Chondrocyte (in vitro differentiated cells): ENCODE measurements at places on chromosomes 12 and 14. TPM values are rescaled to one million over a fixed set of nuclear protein-coding genes. Genes with fewer than 3 reads are reported as not detected.
A peak's percentile ranks its signal among the peaks of the same experiment; 100 is the strongest.

- no peak overlapping the region for H3K4me3 ChIP-seq
- no peak overlapping the region for H3K27ac ChIP-seq
- no peaks in the 10 kb centered on the region for H3K36me3 ChIP-seq
- peaks cover 8% of the 10 kb centered on the region for H3K27me3 ChIP-seq
- H3K4me1 ChIP-seq: no peaks in the 10 kb centered on the region
Measured at GRCh38 chr14:62988967-62989366, 56.3 kb downstream of the KCNH5 start.

GRCh38 chr14:74763803-74764531 is 851 bp downstream of the YLPM1 start:
- peak overlapping the region; percentile 94 for H3K27ac ChIP-seq
- no peaks in the 10 kb centered on the region for H3K36me3 ChIP-seq
- no peak for DNase-seq
- no peaks in the 10 kb centered on the region for H3K27me3 ChIP-seq
- peaks cover 58% of the 10 kb centered on the region for H3K4me1 ChIP-seq

GRCh38 chr12:47413806-47414205 is 292.0 kb downstream of the RPAP3 start:
- no peaks in the 10 kb centered on the region for H3K36me3 ChIP-seq
- H3K27ac ChIP-seq: peak overlapping the region; percentile 50
- peaks cover 7% of the 10 kb centered on the region for H3K4me1 ChIP-seq
- H3K4me3 ChIP-seq: no peak overlapping the region

DNA sequence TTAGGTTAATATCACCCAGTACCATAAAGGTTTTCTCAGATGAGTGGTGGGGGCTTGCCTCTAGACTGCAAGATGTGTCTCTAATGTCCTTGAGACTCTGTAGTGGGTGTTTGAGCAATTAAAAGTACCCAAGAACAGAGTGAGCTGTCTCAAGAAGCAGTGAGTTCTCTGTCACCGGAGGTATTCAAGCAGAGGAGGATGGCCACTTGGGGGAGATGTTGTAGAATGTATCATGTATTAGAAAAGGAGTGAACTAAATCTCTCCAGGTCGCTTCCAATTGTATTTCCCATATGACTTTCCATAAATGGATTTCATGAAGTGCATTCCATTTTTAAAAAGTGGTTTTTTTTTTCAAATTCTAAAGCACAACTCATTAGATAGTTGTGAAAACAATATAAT is 35.0 kb downstream of the SLC17A8 start:
- H3K27me3 ChIP-seq: peaks cover 17% of the 10 kb centered on the region
- no peak overlapping the region for H3K27ac ChIP-seq
- no peaks in the 10 kb centered on the region for H3K36me3 ChIP-seq
- H3K4me3 ChIP-seq: no peak overlapping the region
- H3K4me1 ChIP-seq: no peaks in the 10 kb centered on the region

GRCh38 chr12:70365648-70366518 is at the start of gene KCNMB4:
TSS of gene KCNMB4 (plus strand) at chr12:70366290. CDS start at chr12:70366735, 445 bp downstream.
- peak; percentile 90 for DNase-seq
- H3K27me3 ChIP-seq: peaks cover 8% of the 10 kb centered on the region
- no peak within 1 kb of the TSS for H3K27ac ChIP-seq

Gene DLGAP5
- 3.6 to 9.4 TPM (median 8.8 TPM) in 3 replicates for total RNA-seq

DNA sequence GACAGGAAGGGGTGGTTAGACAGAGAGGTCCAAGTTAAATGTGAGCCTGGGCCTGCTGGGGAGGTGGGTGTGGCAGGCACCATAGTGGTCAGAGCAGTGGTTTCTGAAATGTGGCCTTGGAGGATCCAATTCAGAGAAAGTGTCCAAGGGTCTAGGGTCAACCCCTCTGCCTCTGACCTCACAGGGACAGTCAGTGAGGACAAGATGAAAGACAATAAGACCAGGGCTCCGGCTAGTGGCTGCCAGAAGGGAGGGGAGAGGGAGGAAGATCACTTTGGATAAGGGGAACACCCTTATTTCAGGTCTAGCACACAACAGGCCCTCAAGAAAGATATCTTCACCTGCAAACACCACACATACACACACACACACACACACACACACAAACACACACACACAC is 335.1 kb downstream of the MED13L start:
- H3K36me3 ChIP-seq: peaks cover 4% of the 10 kb centered on the region
- no peak overlapping the region for H3K4me3 ChIP-seq
- H3K27me3 ChIP-seq: no peaks in the 10 kb centered on the region

DNA sequence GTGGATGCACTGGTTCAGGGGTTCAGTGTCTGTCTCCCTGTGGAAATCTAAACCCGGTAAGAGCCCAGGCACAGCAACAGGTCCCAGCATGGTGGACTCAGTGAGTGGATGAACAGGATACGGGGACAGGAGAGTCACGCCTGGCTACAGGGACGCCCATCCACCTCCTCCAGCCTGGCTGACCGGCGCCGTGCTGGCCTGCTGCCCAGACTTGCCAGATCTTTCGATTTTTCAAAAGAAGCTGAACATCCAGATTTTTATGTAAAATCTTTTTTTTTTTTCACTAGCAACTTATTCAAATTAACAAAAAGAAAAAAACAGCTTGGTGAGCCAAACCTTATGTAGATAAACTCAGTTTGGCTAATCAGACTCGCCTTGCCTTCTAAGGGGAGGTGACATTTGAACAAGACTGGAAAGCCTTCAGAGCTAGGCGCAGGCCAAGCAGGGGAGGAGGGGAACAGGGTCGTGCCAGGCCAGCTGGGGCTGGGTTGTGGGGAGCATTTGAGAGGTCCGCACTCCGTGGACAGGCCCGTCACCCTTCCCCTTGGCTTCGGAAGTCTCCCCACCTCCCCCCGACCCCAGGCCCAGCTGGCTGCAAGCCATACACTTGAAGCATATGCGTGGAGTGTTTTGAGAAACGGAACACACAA is 87.8 kb upstream of the NCOR2 start:
- no peak for DNase-seq
- H3K4me3 ChIP-seq: peak overlapping the region; percentile 33
- H3K36me3 ChIP-seq: no peaks in the 10 kb centered on the region
- H3K27me3 ChIP-seq: no peaks in the 10 kb centered on the region
- H3K27ac ChIP-seq: peak overlapping the region; percentile 86
- peaks cover 50% of the 10 kb centered on the region for H3K4me1 ChIP-seq

Gene KRT71
- total RNA-seq: not detected in 3 replicates

Gene AMHR2
- total RNA-seq: not detected in 3 replicates

DNA sequence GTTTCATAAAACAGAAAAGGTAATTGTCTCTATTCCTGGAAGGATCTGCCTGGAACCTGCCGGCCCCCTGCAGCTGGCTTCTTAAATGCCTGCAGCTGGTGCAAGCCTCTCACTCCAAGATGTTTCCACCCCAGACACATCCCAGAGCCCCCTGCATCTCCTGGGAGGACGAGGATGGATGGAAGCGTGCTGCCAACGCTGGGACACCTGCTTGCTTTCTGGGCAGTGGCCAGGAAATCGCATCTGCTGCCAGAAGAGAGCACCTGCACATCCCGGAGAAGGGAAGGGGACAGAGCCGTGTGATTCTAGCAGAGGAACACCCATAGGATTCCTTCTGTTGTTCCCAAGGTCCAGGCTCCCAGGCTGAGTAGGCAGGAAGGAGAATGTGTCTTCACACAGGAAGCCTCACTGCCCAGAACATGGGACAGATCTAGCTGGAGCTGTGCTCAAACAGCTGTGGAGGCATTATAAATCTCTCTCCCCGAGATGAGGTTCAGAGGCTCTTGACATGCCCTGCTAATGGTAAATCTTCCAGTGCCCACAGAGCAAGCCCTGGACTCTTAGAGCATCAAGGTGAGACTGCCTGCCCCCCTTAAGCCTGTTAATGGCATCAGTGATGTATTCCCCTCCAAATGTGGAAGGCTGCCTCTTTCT is 138.8 kb upstream of the MAP1LC3B2 start:
- H3K36me3 ChIP-seq: no peaks in the 10 kb centered on the region
- H3K4me1 ChIP-seq: peaks cover 16% of the 10 kb centered on the region
- no peak for DNase-seq
- H3K4me3 ChIP-seq: no peak overlapping the region
- H3K27ac ChIP-seq: no peak overlapping the region

DNA sequence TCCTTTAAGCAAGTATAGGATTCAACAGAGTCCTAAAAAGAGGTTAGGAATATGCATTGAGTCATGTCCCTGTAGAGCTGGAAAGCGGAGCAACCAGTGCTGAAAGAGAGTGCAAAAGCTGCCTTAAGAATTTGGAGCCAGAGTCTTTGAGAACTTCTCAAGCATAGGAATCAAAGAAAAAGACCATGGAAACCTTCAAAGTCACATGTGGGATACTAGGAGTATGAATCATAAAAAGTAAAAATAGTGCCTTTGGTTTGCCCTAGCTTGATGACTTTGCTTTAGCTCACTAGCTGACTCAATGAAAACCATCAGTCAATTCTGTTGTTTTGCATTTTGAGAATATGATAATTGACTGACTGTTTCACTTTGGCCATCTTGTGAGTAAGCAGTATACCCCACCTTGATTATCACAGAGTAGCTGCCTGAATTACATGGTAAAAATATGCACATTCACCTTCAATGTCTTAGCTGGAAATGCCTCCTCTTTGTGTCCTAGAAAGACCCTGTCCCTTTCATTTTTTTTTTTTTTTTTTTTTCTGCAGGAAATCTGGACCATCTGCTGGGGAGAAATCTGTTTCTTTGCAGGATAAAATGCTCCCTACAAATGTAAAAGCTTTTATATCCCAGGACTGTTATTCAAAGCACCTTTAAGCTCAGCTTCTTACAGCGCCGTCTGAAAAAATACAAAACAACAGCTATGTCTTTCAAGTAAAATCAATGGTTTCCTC is 248.6 kb upstream of the KRR1 start:
- no peak overlapping the region for H3K4me3 ChIP-seq
- no peak for DNase-seq
- H3K36me3 ChIP-seq: no peaks in the 10 kb centered on the region
- H3K4me1 ChIP-seq: peaks cover 17% of the 10 kb centered on the region
- H3K27ac ChIP-seq: peak overlapping the region; percentile 60

GRCh38 chr14:48937541-48938195 is 648.5 kb downstream of the RPS29 start:
- no peaks in the 10 kb centered on the region for H3K36me3 ChIP-seq
- no peak overlapping the region for H3K27ac ChIP-seq
- H3K4me3 ChIP-seq: no peak overlapping the region

Gene AQP2
- total RNA-seq: not detected in 3 replicates

GRCh38 chr12:96186607-96187301 is 7.4 kb upstream of the ELK3 start:
- H3K36me3 ChIP-seq: peaks cover 2% of the 10 kb centered on the region
- DNase-seq: no peak
- no peaks in the 10 kb centered on the region for H3K27me3 ChIP-seq
- no peaks in the 10 kb centered on the region for H3K4me1 ChIP-seq
- H3K27ac ChIP-seq: no peak overlapping the region

Gene ALX1
- 1.4 to 3.3 TPM (median 3.2 TPM) in 3 replicates for total RNA-seq

DNA sequence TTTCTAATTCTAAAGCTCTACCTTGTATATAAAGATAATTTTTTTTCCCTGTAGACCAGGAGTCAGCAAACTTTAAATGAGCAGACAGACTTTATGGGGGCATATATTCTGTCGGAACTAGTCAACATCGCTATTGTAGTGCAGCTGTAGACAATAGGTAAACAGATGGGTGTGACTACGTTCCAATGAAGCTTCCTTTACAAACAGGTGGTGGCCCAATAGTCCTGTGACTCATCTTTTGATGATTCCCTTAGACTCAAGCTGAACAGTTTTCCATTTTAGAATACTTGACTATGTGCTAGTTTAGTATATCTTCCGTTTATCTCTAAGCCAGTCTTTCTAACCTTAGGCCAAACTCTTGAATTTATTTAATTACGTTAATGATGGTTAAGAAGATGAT is 16.3 kb downstream of the MUCL1 start:
- no peaks in the 10 kb centered on the region for H3K4me1 ChIP-seq
- H3K4me3 ChIP-seq: no peak overlapping the region
- no peak for DNase-seq
- H3K27ac ChIP-seq: no peak overlapping the region
- peaks cover 14% of the 10 kb centered on the region for H3K27me3 ChIP-seq
- H3K36me3 ChIP-seq: no peaks in the 10 kb centered on the region

DNA sequence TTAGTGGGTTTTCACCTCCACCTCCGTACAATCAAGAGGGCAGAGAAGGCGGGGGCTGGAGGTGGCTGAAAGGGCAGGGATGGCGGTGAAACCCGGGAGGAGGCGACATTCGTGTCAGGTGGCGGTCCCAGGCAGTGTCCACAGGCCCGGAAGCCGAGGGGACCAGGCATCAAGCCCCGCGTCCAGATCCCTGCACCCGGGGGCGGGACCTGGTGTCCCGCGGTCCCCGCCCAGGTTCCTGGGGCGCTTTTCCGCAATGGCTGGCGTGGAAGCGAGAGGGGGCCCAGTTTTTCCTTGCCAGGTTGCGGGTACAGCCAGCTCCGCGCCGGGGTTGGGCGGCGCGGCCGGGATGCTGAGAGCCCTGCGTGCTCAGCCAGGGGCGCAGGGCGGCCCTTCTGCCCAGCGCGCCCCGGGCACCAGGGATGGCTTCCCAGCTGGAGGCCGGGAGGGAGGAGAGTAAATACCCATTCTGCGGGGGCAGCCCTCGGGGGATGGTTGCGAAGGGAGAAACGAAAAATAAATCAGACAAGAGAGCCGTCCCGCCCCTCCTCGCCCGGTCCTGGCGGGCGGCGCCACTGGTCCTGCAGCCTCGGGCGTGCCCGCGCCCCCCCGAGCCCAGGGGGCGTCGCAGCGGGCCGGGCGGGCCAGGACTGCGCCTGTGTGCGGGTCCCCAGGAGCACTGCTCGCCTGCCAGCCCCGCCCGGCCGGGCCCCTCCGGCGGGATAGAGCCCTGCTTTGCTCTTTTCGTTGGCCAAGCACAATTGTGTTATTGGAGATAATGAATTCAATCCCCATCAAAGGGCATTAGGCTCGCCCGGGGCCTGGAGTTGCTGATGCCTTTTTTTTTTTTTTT is 11.5 kb downstream of the FOXA1 start:
- H3K27me3 ChIP-seq: peaks cover 57% of the 10 kb centered on the region
- no peaks in the 10 kb centered on the region for H3K36me3 ChIP-seq
- peaks cover 5% of the 10 kb centered on the region for H3K4me1 ChIP-seq
- peak overlapping the region; percentile 19 for H3K4me3 ChIP-seq
- no peak overlapping the region for H3K27ac ChIP-seq

DNA sequence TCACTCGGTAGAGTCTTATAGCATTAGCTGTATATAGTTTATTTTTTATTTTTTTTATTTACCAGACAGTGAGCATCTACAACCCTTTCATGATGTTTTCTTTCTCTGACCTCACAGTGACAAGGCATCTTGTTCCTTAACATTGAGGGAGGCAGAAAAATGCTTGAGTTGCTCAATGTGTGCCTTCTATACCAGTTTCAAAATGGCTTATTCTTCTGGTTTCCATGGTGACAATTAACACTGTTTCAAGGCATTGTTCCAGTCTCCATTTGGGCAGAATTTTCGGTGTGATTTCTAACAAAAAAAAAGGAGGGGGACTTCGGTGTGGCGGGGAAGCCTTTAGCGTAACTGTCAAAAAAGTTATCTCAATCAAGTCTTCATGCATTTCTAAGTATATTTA is 209.7 kb upstream of the NPAS3 start:
- DNase-seq: no peak
- no peak overlapping the region for H3K4me3 ChIP-seq
- H3K4me1 ChIP-seq: peaks cover 20% of the 10 kb centered on the region
- no peaks in the 10 kb centered on the region for H3K27me3 ChIP-seq

Gene NXPH4
- 75.4 to 85.4 TPM (median 82.8 TPM) in 3 replicates for total RNA-seq

GRCh38 chr12:23729359-23729758 is 220.1 kb downstream of the SOX5 start:
- H3K36me3 ChIP-seq: peaks cover 5% of the 10 kb centered on the region
- no peak overlapping the region for H3K4me3 ChIP-seq
- DNase-seq: no peak
- no peaks in the 10 kb centered on the region for H3K27me3 ChIP-seq
- H3K27ac ChIP-seq: no peak overlapping the region
- peaks cover 9% of the 10 kb centered on the region for H3K4me1 ChIP-seq
